Suprapubic skin (tissue), 4 donors: ENCODE measurements at places on chromosomes 3 and 15.

DNA sequence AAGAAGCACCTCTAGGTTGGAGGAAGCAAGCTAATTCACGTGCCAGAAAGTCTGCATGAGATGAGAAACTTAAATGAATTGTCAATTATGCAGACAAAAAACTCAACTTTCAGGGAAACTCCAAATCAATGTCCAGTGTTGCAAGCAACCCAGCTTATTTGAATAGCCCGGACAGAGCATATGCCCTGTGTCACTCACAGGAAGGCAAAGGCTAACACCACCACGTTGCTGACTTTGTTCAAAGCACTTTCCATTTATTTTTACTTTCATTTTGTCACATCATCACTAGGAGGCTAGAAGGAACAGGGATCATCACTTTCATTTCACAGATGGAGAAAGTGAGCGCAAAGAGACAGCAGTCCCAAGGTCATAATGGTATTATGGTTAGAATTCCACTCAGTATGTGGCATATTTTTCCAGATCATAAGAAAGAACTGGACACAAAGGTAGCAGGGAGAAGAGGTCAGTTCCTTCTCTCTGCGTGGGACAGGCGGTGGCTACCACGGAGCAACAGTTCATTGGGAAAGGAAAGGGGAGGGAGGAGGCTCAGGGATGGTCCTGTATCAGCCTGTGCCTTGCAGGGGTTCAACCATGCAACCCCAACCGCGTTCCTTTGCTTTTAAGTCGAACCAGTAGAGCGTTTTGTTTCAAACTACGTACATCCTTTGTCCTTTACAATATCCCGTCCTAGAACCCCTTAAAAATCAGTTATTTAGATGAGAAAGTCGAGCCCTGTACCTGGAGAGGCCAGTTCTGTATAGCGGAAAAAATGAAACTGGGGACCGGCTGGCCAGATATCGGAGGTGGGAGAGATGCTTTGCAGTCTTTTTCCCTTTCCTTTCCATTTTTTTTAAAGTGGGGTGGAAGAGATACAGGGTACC lies 1.1 kb downstream of the HEG1 start:
- no peak for DNase-seq

DNA sequence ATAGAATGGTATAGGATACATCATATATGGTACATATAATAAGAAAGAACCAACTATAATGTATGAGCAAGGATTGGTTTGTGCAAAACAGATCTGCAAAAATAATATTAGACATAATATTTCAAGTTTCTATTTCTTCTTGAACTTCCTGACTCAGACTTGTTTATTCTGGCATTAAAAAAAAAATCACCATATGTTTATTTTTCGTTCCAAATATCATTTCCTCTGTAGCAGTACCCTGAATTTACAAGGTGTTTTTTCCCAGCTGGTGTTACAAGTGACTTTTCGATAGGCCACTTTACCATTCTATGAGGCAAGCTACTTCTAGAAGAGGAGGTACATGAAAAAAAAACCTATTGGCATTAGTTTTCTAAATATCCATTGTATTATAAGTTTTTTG lies 785.0 kb downstream of the PDCD6IP start:
- no peak for DNase-seq

DNA sequence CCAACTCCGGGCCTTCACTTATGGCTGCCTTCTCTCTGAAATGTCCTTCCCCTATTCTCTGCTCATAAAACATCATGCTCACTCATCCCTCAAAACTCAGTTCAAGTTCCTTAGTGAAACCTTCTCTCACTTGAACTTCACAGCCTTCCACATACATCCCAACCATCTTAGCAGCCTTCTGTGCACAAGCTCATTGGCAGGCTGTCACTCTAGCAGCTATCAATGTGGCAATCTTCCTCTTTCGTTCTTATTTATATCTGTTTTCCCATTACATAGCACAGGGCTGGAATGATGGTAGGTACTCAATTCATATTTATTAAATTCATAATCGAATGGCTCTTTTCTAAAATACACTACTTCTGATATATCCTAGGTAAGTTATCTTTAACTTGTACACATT lies 66.4 kb upstream of the MCTP2 start:
- no peak for DNase-seq

DNA sequence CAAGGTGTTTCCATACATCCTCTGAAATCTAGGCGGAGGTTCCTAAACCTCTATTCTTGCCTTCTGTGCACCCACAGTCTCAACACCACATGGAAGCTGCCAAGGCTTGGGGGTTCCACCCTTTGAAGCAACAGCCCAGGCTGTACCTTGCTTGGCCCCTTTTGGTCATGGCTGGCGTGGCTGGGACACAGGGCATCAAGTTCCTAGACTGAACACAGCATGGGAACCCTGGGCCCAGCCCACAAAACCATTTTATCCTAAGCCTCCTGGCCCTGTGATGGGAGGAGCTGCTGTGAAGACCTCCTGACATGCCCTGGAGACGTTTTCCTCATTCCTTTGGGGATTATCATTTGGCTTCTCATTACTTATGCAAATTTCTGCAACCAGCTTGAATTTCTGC lies 739.0 kb upstream of the NECTIN3 start:
- DNase-seq: no peak

GRCh38 chr15:33309602-33310276 lies 1.0 kb upstream of the RYR3 start:
- DNase-seq: no peak

DNA sequence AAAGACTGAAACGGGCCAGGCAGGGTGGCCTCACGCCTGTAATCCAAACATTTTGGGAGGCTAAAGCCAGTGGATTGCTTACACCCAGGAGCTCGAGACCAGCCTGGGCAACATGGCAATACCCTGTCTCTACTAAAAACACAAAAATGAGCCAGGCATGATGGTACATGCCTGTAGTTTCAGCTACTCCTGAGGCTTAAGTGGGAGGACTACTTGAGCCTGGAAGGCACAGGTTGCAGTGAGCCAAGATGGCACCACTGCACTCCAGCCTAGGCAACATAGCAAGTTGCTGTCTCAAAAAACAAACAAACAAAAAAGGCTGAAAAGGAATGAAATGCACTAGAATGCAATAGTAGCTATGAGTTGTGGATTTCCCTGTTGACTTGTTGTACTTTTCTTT lies 94.7 kb downstream of the STAG1 start:
- DNase-seq: no peak

DNA sequence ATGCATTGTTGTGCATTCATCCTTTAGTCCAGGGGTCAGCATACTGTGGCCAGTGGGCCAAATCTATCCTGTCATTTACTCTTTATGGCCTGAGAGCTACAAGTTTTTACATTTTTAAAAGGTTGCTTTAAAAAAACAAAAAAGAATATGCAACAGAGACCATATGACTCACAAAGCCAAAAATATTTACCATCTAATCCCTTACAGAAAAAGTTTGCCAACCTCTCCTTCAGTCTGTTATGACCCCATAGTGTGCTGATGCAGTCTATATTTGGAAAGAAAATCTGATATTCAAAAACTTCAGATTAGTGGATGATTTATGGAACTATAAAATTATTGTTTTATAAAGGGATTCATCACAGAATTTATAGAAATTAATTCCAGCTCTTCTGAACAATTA lies 237.5 kb upstream of the IL12A start:
- DNase-seq: no peak

DNA sequence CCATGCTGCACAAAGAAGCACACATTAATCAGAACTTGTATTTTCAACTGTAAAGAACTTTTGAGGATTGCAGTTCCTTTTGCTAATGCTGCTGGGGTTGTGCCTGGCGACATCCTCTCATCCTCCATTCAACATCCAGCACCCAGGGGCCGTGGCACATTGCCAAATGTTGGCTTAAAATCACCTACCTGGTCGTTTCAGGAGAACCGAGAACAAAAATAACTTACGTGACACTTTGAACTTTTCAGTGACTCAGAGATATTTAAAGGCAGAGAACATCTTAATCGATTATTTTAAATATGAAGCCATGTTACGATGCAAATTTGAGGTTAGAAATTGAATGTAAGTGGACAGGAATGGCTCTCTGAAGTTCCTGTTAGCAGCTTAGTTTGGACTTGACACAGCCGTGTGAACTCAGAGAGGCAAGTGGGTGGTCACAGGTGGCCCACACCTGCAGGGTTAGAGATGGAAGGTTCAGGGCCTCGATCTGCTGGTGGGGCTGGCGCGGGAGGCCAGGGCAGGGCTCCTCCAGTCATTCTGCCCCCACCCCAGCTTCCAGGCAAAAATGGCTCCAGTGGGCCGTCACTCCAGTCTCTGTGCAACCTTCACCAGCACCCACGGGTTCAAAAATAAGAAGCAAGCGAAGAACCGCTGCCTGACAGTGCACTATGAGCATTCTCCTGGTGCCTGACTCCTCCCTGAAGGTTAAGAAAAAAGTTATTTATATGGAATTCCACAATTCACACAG lies 12.2 kb downstream of the LRRK1 start:
- DNase-seq: no peak

DNA sequence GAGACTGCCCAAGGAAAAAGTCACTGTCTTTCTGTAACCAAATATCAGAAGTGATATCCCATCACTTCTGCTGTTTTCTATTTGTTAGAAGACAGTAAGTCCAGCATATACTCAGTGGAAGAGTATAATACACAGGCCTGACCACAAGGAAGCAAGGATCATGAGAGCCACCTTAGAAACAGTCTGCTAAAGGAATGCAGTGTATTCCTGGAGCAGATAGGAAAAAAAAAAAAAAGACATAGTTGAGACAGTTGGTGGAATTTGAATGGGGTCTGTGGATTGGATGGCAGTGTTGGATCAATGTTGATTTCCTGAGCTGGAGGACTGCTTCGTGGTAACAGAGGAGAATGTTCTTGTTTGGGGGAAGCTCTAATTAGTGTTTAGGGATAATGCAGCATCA lies 26.5 kb upstream of the FBXL2 start:
- no peak for DNase-seq

DNA sequence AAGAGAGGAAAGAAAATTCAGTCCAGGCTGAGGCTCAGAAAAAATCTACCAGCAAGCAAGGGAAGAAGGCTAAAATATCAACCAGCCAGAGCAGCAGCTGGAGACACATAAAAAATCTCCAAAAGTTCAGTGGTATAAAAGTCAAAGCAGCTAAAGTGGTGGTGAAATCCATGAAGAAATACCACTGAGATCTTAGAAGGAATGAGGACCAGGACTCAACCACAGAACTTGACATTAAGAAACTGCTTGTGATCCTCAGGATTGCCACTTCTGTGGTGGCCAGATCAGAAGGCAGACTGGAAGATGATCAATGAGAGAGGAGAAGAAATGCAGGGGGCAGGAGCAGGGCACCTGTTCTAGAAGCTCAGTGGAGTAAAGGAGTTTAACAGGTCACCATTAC lies 22.5 kb downstream of the CNTN3 start:
- DNase-seq: no peak

DNA sequence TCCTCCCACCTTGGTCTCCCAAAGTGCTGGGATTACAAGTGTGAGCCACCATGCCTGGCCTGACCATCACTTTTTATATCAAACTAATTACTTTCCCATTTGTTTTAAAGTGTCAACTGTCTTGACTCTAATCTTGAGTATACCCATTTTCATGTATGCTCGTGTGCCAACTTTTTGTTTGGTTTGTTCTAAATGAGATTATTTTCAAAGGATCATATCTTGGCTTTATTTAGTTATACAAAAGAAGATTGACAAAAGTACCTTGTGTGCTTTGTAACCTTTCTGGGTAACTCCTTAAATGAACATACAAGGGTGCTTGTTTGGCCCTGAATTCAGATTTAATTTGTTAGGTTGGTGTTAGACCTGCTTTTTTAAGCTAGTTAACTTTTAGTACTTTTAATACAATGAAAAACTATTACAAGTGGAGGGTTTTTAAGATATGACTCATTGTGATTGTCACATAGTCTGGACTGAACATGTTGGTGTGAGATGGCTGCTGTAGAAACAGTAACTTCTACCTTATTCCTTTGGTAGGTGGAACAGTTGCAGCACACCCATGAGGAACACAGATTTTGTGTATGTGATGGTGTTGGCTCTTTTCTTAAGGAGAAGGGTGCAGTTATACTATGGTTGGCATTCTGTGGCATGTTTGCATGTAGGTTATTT lies 10.7 kb downstream of the KIF23 start:
- DNase-seq: no peak
